ENCODE measurements at places on chromosomes 1 and 21. TPM values are rescaled to one million over a fixed set of nuclear protein-coding genes. Genes with fewer than 3 reads are reported as not detected.
A peak's percentile ranks its signal among the peaks of the same experiment; 100 is the strongest.

DNA sequence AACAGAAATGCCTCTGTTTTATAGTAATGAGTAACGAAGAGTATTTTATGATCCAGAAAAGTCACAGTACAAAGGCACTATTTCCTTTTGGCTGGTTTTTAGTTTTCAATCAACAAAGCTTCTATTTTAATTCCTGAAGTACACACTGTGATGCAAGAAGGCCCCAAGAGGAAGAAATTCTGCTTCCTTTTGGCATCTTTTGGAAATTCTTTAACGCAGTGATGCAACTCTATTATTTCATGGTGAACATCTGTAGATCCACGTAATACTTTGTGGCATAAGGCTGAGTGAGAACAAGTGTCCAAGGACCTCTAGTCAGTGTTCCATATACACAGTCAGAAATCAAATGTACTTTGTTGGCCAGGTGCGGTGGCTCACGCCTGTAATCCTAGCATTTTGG is 137.5 kb downstream of the TGFB2 start:
- no peak for DNase-seq

DNA sequence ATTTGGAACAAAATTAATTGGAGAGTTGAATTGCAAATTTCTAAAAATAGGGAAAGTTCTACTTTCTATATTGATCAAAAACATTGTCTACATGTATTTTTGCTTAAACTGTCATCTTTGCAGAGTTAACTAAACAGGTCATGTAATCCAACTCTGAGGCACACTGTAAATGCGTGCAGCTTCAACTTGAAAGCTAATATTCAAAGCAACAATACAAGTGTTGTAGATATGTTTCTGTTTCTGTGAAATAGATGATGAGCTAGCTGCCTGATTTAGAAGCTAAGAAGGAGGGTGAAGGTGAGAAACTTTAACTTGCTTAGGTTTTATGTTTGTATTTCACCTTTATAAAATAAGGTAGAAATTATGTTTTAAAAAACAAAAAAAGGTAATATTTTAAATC is 77.2 kb downstream of the IVNS1ABP start:
- DNase-seq, result no peak

DNA sequence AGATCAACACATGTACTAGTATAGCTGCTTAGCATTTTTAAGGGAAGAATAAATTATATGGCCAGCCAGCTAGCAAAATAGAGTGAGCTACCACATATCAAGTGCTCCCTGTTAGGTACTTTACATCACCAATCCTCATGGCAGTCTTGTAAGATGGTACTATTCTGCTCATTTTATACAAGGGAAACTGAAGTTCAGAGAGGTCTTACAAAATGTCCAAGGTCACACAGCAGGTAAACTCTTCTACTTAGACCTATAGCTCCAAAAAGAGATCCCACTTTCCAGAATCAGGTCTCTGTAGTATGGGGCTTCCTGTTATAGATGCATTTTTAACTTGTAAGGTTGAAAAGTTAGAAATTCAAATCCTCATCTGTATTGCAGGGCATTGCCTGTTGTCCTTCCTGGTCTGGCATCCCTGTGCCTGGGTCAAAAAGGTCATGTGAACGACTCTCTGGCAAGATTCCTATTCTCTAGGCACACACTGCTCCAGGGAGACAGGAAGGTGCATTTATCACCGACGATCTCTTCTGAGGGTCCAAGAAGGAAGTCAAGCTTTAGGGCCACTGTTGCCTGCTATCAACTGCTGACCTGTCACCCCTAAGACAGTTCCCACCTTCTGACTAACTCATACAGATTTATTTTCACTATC is 41.1 kb downstream of the TRIT1 start:
- DNase-seq, result no peak

DNA sequence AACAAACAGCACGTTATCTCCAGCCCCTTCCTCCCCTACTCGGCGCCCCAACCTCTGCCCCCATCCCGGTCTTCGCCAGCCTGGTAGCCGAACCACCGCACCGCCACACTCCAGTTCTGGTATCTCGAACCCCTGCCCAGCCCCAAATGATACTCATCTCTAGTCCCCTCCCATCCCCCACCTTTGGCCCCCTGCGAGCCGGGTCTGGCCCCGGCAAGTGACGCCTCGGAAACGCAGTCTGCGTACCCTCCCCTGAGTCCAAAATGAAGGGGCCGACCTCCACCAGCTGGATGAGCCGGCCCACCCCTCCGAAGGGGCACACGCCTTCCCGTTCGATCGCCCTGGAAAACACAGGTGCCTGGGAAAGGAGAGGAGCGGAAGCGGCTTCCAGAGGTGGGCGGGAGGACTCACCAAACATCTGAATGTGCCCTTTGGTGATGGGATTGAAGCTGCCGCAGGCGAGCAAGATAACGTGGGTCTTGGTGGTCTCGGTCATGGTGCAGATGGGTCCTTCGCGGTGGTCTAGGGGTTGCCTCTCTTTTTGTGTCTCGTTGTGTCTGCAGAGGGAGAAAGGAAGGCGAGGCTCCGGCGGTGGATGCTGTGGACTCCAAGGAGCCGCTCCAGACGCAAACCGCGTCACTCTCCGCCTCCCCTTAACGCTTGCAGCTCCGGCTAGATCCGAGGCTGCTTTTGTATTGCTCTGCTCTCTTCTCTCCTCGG is at the start of gene NMNAT2:
NMNAT2 (minus strand) TSS at position 609 of the 720 bp plus-strand sequence; CDS start at position 496, 113 bp downstream.
- peak; percentile 80 for DNase-seq

The SLC9C2 gene
- not detected for total RNA-seq

- no peak for DNase-seq
Observed at GRCh38 chr1:198878566-198878965, 239.7 kb downstream of the PTPRC start.

The KLHDC9 gene
- total RNA-seq, result 7.0 TPM

DNA sequence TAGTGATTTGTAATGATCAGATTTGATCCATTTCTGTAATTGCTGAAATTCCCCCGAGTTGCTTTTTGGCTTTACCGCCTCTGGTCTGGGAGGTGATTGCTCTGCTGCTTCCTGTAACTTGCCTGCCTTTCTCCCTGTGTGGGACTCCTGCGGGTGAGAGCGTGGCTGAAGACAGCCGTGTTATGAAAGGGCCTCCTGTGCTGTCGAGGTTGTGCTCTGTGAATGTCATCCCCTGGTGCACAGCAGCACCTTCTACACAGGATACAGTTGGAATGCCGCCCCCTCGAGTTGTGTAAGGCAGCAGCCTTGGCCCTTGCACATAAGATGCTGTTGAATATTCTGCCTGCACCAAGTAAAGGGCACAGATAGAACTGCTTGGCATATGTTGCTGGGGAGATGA is 5.9 kb downstream of the SOD1 start:
- peak; percentile 35 for DNase-seq

- no peak for DNase-seq
Observed at GRCh38 chr1:100036718-100037655, 67.2 kb downstream of the SLC35A3 start.

- no peak for DNase-seq
Observed at GRCh38 chr1:156959414-156959813, 39.0 kb downstream of the LRRC71 start.

GRCh38 chr21:44947930-44948331 is 8.1 kb downstream of the SLX9 start:
- no peak for DNase-seq

DNA sequence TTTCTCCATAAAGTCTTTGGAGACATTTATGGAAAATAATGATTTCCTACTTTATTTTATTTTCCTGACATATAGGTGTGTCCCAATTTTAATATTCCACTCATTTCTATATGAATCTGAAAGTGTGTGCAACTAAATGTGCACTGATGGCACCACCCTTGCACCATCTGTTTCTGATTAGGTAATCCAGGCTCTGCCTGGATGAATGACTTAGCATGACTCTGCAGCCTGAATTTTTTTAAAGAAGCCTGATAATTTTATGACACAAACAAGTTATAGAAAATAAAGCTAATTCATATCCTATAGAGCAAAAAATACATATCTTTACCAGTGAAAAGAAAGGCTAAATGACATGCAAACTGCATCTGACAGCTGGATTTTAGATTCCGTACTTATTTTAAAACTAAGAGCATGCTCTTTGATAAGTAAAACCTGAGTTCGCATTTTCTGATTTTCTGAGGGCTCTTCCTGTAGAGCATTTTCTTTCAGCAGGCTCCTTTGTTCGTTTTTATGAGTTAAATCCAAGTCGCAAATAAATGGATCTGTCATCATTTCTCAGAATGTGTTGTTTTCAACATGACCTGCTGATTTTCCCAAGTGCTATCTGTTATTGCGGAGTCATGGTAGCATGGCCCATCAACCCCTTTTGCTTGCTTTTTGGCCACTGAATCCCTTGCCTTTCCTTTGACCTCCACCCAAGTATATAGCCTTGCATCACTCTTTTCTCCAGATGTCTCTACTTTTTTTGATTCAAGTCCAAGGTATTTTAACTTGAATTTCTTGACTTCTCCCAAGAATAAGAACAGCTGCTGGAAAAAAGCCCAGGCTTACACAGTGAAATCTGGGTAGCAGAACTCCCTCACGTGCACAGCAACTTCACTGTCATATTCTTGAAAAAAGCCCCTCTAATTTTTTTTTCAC is 52.8 kb upstream of the LYPLAL1 start:
- no peak for DNase-seq

GRCh38 chr1:174968750-174969244 is 30.9 kb upstream of the CACYBP start:
- DNase-seq, result no peak

- DNase-seq, result no peak
Observed at GRCh38 chr1:180192172-180192571, 37.5 kb downstream of the QSOX1 start.

The RGS4 gene
- not detected for total RNA-seq

The KCND3 gene
- total RNA-seq, result 0.15 TPM

DNA sequence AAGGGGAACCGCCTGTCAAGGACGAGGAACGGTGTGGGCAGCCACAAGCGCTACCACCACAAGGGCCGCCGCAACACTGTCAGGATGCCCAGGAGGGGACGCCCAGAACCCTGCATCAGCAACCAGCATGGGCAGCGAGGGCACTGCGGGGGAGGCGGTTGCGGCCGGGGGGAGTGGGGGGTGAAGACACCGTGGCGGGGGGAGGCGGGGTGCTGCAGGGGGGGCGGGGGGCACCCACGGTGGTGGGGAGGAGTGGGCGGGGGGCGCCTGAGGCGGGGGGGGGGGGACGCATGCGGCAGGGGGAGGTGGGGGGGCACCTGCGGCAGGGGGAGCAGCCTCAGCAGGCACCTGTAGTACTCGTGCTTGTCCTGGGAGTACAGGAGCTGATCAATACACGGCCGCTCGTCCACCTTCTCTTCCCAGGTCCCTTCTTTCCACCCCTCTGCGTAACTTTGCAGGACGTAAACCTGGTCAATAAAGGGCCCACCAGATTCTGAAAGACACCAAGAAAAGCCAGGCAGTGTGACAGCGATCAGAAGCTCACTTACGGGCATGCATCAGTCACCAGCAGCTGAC is 4.6 kb downstream of the POFUT2 start:
- DNase-seq, result peak; percentile 15

The RGS16 gene
- total RNA-seq, result 6.9 TPM

The MAP1LC3C gene
- total RNA-seq, result 3.5 TPM

The OLIG2 gene
- 2.0 TPM for total RNA-seq

DNA sequence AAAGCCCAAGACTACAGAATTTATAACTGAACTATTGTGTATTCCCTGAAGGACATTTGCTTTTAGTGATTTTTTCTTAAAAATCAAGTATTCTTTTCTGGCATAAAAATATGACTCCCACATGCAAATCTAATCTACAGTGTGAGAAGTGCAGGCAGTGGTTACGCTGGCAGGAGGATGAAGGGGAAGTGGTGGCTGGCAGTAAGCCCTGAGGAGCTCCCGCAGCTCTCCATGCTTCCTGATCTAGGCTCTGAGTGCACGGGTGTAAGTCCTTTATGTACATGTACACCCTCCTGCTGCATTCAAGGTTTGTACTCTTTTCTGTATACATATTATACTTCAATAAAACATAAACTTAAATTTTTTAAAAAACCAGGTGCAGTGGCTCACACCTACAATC is 67.5 kb upstream of the PRDX6 start:
- DNase-seq, result no peak

The PDE9A gene
- 28.2 TPM for total RNA-seq

DNA sequence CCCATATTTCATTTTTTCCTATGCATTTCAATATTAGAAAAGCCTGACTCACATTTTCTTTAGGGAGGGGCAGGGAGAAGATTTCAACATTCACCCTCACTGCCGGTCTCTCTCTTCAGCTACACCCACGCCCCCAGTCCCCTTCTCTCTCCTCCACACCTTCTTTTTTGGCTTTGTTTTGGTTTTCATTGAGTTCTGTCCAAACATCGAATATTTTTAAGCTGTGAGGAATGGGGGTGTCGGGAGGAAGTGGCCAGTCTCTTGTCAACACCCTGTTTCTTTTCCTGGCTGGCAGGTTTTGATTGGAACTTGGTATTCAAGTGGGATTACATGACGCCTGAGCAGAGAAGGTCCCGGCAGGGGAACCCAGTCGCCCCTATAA is 177.3 kb downstream of the PGBD5 start:
- no peak for DNase-seq

- no peak for DNase-seq
Observed at GRCh38 chr21:34974162-34974981, 74.7 kb downstream of the RUNX1 start.

- DNase-seq, result no peak
Observed at GRCh38 chr21:14457762-14458161, 74.8 kb upstream of the HSPA13 start.

The NPHS2 gene
- total RNA-seq, result not detected

- DNase-seq, result no peak
Observed at GRCh38 chr1:18556364-18556763, 74.3 kb upstream of the PAX7 start.

DNA sequence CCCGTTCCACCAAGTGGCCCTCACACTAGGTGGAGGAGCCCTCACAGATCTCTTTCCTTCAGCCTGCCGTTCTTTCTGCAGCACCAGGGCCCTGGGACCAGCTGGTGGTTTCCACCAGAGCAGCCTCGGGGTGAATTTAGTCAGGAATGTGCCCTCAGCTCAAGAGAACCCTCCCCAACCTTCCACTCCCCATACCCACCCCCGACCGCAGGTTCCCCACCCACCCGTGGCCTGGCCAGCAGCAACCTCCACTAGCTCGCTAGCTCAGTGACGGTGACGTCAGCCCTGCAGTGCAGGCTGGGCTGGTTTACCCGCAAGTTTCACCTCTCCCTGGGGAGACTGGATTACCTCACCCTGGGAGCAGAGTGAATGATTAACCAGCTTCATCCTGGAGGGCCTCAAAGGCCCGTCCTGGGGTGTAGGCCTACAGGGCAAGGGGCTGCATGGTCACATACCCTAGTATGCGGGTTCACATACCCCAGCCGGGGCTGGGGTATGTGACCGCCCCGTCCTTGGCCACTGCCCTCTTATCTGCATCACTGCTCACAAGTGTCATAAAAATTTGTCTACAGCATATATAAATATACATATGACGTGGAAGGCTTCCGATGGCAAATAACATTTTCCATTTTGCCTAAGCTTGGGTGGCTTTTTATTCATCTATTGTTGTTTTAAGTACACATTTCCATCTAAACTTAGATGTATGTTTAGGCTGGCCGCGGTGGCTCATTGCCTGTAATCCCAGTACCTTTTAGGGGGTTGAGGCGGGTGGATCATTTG is 24.5 kb downstream of the ELF3 start:
- DNase-seq, result no peak

DNA sequence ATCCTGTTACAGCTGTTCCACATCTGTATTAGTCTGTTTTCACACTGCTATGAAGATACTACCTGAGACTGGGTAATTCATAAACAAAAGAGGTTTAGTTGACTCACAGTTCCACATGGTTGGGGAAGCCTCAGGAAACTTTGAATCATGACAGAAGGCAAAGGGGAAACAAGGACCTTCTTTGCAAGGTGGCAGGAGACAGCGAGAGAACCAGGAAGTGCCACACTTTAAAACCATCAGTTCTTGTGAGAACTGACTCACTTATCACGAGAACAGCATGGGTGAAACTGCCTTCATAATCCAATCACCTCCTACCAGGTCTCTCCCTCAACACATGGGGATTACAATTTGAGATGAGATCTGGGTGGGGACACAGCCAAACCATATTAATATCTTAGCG is 110.3 kb upstream of the TRABD2B start:
- no peak for DNase-seq
